ENCODE measurements at places on chromosomes 7 and 10.

DNA sequence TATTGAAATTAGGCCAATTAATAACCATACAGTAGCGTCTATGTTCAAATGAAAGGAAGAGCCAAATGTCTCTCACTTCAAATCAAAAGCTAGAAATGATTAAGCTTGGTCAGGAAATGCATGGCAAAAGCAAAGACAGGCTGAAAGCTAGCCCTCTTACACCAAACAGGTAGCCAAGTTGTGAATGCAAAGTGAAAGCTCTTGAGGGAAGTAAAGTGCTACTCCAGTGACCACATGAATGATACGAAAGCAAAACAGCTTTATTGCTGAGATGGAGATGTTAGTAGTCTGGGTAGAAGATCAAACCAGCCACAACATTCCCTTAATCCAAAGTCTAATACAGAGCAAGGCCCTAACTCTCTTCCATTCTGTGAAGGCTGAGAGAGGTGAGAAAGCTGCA lies 123.8 kb downstream of the TEX36 start:
- no peak for DNase-seq

- DNase-seq = no peak
These were observed 511.4 kb downstream of the XPNPEP1 start for GRCh38 chr10:109411917-109412316.

DNA sequence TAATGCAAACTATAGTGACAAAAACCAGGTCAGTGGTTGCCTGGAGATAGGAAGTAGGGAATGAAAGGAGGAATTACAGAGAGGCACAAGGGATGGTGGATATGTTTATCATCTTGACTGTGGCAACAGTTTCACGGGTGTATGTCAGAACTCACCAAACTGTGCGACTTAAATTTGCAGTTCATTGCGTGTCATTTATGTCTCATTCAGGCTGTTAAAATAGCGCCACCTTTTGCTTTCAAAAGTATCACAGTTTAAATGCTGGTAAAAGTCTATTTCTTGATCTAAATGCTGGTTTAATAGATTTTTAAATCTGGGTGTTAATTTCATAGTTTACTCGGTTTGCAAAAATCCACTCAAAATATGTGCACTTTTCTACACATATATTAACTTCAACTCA lies 51.0 kb downstream of the PTTG1IP2 start:
- no peak for DNase-seq

DNA sequence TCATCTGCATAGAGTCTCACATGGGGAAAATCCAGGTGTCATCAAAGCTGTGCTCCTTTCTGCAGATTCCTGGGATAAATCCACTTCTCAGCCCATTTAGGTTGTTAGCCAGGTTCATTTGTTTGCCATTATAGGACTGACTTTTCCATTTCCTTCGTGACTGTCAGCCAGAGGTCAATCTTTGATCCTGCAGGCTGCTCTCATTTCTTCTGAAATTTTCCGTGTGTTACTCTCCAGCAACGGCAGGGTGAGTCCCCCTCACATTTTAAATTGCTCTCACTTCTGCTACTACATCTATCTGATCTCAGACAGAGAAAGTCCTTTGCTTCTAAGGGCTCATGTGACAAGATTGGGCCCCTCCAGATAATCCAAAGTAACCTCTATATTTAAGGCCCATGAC lies 150.7 kb upstream of the BET1 start:
- DNase-seq = no peak

DNA sequence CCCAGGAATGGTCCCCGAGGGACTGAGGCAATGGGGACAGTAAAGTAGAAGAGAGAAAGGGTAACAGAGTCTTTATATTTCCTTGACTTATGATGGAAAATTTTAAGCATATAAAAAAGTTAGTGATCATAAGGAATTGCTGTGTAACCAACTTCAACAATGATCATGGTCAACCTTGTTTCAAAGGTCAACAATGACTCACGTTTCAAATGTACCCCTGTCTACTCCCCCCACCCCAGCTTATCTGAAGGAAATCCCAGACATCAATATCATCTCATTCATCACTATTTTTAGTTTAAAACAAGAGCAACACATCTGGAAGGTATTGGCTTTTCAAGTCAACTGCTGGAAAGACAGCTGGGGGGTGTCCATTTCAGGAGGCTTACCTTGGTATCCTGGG lies 92.9 kb downstream of the SMURF1 start:
- no peak for DNase-seq

- no peak for DNase-seq
These were observed 23.6 kb downstream of the BMPER start for GRCh38 chr7:33928986-33929385.

- no peak for DNase-seq
These were observed 61.2 kb downstream of the C10orf105 start for GRCh38 chr10:71658467-71658745.

- DNase-seq = no peak
These were observed 129.6 kb upstream of the SEMA3A start for GRCh38 chr7:84324136-84324630.

DNA sequence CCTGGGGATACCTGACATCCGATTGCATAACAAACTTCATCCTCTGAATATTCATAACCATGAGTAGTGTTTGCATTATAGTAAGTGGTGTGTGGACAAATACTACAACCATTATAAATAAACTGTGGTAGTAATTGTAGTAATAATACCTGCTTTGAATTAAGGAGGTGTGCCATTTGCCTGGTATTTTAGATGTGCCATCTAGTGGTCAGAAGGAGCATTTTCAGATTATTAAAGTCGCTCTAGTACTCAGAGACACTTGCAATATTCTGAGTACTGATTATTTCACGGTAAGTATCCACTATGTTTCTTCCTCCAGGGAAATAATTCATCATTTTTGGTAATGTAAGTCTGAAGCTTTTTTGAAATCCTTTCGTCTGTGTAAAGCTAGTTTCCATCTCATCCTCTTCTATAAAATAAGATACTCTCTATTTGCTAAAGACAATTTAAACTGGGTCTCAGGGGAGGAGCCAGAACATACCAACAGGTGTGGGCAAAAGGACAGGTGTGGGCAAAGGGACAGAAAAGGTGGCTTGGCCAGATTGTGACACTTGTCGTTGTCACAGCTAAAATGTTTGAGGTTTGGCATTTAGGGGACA lies 115.3 kb upstream of the WDR11 start:
- no peak for DNase-seq

GRCh38 chr7:121301446-121302213 lies 27.2 kb upstream of the WNT16 start:
- DNase-seq = no peak

- no peak for DNase-seq
These were observed 393 bp downstream of the ZNF467 start for GRCh38 chr7:149772956-149773434.

DNA sequence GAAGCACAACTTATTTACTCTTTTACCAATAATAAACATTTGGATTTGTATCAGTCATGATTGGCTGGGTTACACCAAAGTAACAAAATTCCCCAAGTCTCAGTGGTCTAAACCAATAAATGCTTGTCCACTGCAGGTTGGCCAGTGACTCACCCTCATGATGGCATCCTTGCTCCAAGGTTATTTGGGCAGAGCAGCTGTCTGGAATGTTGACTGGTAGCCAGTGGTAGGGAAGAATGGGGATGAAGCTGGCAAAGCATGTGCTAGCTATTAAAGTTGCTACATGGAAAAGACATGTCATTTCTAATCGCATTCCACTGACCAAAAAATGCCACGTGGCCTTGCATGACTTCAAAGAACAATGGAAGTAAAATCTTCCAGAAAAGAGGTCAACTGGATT lies 1168.7 kb upstream of the CELF2 start:
- no peak for DNase-seq

GRCh38 chr10:4652111-4653010 lies 173.6 kb upstream of the AKR1E2 start:
- DNase-seq = no peak

DNA sequence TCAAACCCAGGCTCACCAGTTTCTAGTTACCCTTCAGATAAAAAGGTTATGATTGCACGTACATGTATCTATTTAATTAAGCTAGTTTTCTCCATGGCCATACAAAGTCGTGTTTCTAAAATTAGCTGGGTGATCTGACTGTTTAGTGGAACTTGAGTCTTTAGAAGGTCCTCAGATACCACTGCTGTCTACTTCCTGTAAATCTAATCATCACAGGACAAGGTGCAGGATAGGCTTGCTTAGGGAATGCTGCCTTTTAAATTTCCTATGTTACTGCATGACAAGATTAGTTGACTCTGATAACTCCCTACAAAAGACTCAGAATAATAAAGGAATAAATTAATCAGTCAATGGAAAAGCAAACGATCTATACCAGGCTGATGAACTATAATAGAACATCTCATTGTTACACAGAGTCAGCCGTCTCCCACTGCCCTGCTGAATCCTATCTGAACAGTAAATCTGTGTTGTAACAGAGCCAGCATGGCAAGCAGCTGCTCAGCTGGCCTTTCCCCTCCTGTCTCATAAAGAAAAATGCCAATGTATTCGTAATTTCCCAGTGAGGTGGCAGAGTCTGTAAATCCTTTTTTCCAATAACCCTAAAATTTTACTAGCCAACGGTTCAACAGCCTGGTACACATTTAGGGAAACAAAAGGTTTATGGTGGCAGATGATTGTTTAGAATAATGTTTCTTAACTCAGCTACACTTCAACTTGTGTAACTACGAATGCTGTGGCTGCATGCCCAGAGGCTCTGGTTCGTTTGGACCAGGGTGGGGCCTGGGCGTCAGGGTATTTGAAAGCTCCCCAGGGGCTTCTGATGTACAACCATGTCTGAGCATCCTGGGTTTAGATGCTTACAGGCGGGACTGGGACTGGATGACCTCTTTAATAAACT lies 318.0 kb downstream of the PAXIP1 start:
- DNase-seq = no peak

DNA sequence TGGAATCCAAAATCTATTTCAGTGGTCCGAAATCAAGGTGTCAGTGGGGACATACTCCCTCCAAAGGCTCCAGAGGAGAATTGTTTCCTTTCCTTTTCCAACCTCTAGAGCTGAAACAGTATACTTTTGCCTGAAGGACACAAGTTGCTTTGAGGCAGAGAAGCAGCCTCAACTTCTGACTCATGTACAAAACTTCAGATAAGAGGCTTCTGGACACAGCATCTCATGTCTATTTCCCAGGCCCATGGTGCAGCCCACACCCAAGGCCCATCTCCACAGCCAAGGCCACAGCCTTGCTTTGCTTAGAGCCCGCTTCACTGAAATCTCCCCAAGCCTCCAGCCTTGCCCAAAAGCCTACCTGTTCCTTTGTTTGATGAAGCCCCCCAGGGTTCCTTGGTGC lies 68.9 kb downstream of the ZNF467 start:
- DNase-seq = no peak

GRCh38 chr7:80517282-80517747 lies 5.5 kb upstream of the GNAT3 start:
- no peak for DNase-seq

DNA sequence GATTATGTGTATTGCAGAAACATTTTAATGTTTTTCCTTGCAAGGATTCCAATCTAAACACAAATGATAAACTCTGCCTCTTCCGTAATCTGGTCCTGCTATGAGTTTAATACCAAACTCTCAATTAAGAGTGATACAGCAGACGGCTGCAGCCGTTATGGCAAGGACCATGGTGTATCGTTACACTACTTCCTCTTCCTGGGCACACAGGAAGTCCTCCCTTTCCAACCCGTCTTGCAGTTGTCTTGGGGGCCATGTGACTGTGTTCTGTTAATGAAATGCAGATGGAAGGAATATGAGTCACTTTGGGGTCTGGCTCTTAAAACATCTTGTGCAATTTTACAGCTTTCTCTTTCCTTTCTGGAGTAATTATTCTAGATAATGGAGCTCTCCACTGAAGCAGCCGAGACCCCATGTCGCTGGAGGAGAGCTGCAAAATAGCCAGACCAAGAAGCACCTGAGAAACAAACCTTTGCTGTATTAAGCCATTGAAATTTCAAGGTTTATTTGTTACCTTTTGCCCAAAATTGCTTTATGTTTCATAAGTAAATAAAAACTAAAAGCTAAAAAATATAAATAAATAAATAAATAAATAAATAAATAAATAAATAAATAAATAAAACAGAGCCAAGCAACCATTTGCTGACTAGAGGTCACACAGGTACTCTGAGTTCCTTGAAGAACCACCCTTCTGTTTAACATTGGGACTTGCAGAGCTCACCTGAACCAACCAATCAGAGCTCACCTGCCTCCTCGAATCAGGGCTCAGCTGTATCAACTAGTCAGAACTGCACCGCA lies 74.7 kb downstream of the FRMPD2 start:
- no peak for DNase-seq

DNA sequence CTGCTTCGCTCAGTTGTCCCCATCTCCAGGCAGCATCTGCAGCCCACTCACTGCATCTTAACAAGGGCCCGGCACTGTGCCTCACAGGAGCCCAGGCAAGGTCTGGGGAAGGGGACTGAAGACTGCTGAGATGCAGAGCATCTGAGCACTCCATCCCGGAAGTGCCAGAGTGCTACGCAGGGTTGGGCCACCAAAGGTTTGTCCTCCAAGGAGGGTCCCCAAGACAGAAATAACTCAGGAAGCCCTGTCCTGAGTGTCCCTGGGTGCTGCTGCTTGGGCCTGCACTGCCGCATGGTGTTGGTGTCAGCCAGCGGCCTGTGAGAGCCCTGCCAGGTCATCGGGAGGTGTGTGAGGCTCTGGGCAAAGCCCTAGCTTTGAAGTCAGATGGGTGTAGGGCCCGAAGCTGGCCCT lies 288.2 kb upstream of the ZMIZ1 start:
- no peak for DNase-seq

DNA sequence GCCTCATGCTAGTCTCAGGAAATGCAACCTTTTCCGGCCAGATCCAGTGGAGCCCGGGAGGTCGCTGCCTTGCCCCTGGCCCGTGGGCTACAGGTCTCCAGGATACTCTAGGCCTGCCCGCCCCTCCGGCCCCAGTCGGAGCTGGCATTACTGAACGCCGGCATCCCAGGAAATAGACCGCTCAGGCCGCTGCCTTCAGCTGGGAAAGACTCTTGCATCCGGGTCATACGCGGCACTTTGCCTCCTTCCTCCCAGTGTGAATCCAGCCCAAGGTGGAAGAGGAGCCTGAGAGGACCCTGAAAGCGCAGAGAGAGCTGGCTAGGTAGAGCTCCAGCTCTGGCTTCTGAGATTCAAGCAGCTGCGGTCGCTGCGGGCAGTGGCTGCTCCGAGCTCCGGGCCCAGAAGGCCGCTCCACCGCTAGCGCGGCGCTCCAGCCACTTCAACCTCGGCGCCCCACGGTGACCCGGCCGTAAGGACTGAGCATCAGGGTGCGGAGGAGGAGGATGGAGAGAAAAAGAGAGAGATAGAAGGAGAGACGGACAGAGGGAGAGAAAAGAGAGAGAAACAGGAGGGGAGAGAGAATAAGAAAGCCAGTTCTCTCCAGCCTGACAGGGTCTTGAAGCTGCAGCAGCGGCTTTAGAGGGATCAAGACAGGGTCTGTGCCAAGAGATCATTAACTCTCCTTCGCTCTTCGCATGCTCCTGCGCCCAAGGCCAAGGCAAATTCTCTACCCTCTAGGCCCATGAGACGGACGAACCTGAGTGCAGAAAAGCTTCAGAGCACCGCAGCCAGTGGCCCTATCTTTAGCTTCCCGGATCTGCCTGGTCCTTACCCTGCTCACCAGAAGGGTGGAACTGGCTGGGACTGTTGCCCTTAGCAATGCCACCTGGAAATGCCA lies 1.8 kb upstream of the HOXA10 start:
- DNase-seq = no peak

- no peak for DNase-seq
These were observed 361.0 kb upstream of the CDC14C start for GRCh38 chr7:48563334-48563733.

GRCh38 chr10:95461611-95462010 lies 99.6 kb downstream of the SORBS1 start:
- no peak for DNase-seq

GRCh38 chr10:116779076-116779687 lies 36.8 kb upstream of the HSPA12A start:
- DNase-seq = no peak

Measured in stimulated activated CD8-positive, alpha-beta memory T cell treated with anti-CD3 and anti-CD28 coated beads, Interleukin-15, amount 100 ng/mL, for 1 hour (primary cell).